ENCODE measurements at places on chromosomes 7 and 10. TPM values are rescaled to one million over a fixed set of nuclear protein-coding genes. Genes with fewer than 3 reads are reported as not detected.

- no peak overlapping the region for H3K27ac ChIP-seq
- no peaks in the 10 kb centered on the region for H3K27me3 ChIP-seq
- peaks cover 26% of the 10 kb centered on the region for H3K36me3 ChIP-seq
- no peak overlapping the region for H3K4me3 ChIP-seq
- H3K4me1 ChIP-seq = no peaks in the 10 kb centered on the region
These were observed 13.7 kb upstream of the ZNF777 start for GRCh38 chr7:149474309-149475120.

VAX1 gene
- not detected for total RNA-seq

GIMAP4 gene
- 57.3 TPM for total RNA-seq

ABCB4 gene
- total RNA-seq = 0.13 TPM

DNA sequence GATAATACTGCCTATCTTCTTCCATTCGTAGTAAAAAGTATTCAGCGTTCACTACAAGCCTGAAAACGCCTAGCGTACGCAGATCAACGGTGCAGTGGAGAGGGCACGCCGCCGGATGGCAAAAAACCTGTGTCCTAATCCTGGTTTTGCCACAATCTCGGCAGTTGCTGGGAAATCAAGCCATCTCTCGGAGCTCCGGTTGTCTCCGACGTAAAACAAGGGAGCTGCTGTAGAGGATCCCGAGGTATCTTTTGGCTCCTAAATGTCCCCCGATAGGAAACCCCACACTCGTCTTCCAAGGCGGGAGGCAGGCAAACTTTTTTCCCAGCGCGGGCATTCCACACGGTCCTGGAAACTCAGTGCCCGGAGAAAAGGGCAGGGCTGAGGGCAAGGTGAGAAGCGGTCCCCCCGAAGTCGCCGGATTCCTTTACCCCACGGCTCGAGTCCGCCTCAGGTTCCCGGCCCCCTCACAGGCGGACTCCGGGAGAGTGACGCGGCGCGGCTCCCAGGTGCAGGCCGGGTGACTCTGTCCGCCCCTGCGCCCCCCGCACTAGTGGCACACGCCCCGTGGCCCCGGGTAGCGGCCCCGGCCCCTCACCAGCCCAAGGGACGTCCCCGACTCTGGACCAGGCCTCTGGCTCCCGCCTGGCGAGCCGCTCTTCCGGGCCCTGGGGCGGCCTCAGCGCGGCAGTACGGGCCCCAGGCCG lies 649 bp downstream of the IDE start:
- peaks cover 9% of the 10 kb centered on the region for H3K4me1 ChIP-seq
- DNase-seq = no peak
- H3K4me3 ChIP-seq = peak overlapping the region; percentile 96
- peaks cover 5% of the 10 kb centered on the region for H3K36me3 ChIP-seq

SLC26A3 gene
- not detected for total RNA-seq

CFAP58 gene
- total RNA-seq = not detected

LRRC61 gene
- 32.0 TPM for total RNA-seq

NPSR1 gene
- total RNA-seq = not detected

GRCh38 chr7:12385364-12385786 lies 18.3 kb downstream of the VWDE start:
- no peaks in the 10 kb centered on the region for H3K27me3 ChIP-seq
- no peaks in the 10 kb centered on the region for H3K36me3 ChIP-seq
- H3K4me3 ChIP-seq = no peak overlapping the region
- DNase-seq = no peak
- H3K27ac ChIP-seq = peak overlapping the region; percentile 51
- no peaks in the 10 kb centered on the region for H3K4me1 ChIP-seq

DNA sequence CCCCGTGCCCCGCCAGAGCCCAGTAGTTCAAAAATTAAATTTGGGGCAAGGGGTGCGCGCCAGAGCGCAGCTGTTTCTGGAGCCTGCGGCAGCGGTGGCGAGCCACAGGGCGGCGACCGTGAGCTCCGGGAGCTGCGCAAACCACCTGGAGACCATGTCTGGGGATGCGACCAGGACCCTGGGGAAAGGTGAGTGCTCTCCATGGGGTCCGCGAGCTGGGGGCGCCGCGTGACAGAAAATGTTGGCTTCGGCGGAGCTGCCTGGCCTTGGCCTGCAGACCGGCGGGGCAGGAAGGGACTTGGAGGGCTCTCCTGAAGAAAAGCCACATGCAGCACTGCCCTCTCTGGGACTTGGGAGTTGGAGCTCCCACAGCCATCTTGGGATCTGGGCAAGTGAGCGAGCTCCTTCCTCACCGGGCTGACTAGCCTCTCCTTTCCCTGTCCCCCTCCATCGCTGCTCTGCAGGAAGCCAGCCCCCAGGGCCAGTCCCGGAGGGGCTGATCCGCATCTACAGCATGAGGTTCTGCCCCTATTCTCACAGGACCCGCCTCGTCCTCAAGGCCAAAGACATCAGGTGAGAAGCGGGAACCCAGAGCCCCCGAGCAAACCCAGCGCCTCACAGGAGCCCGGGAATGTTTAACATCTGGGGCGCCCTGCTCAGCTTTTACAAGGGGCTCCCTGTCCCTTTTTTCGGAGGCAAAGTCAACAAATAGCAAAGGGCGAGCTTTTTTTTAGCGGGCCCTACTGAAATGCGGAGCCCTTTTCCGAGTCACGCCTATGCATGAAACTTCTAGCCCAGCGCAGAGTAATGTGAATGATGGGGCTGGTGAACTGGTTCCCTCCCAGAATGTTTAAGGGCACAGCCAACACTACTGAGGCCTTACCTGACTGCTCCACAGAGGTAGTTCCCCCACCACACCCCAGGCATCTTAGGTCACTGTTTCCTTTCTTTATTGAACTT lies 6.1 kb downstream of the GSTO2 start:
- H3K36me3 ChIP-seq = no peaks in the 10 kb centered on the region
- no peaks in the 10 kb centered on the region for H3K27me3 ChIP-seq
- H3K27ac ChIP-seq = no peak overlapping the region

NXPH1 gene
- not detected for total RNA-seq

- no peak overlapping the region for H3K27ac ChIP-seq
- no peak for DNase-seq
- no peak overlapping the region for H3K4me3 ChIP-seq
- no peaks in the 10 kb centered on the region for H3K36me3 ChIP-seq
- H3K4me1 ChIP-seq = no peaks in the 10 kb centered on the region
These were observed 4.2 kb upstream of the CALCR start for GRCh38 chr7:93578762-93579161.

GRCh38 chr10:122884166-122884565 lies 4.8 kb upstream of the FAM24B start:
- H3K27ac ChIP-seq = no peak overlapping the region
- no peaks in the 10 kb centered on the region for H3K36me3 ChIP-seq
- H3K4me3 ChIP-seq = no peak overlapping the region

KIF11 gene
- 36.2 TPM for total RNA-seq

DNA sequence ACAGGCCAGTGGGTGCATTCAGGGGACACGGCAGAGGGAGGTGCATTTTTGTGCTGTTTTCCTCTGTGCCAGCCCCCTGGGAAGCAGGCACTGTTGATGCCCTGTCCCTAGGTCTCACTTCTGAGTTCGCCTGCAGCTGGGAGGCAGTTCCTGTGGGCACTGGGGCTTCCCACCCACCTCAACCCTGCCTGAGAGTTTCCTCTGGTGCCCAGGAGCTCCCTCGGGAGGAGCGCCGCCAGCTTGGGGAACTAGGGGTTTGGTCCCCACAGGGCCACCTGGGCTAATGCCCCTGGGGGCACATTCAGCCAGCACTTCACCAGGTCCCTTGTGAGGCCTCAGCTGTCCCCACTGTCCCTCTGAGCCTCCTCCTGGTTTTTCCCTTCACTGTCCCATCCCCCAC lies 178.2 kb upstream of the RHEB start:
- H3K27ac ChIP-seq = no peak overlapping the region
- H3K36me3 ChIP-seq = no peaks in the 10 kb centered on the region
- no peak for DNase-seq
- no peaks in the 10 kb centered on the region for H3K4me1 ChIP-seq
- H3K27me3 ChIP-seq = no peaks in the 10 kb centered on the region

GRCh38 chr10:52500476-52500875 lies 186.4 kb downstream of the DKK1 start:
- H3K36me3 ChIP-seq = no peaks in the 10 kb centered on the region
- no peak overlapping the region for H3K4me3 ChIP-seq
- no peaks in the 10 kb centered on the region for H3K4me1 ChIP-seq
- H3K27me3 ChIP-seq = no peaks in the 10 kb centered on the region
- no peak overlapping the region for H3K27ac ChIP-seq

- no peaks in the 10 kb centered on the region for H3K36me3 ChIP-seq
- no peak overlapping the region for H3K27ac ChIP-seq
- H3K4me1 ChIP-seq = no peaks in the 10 kb centered on the region
- DNase-seq = no peak
- no peaks in the 10 kb centered on the region for H3K27me3 ChIP-seq
- H3K4me3 ChIP-seq = no peak overlapping the region
These were observed 266.0 kb downstream of the BBS9 start for GRCh38 chr7:33395340-33395739.

DGKB gene
- not detected for total RNA-seq

FLNC gene
- total RNA-seq = not detected

GRCh38 chr7:22356010-22356691 lies 803 bp downstream of the RAPGEF5 start:
- H3K27ac ChIP-seq = no peak overlapping the region
- no peaks in the 10 kb centered on the region for H3K27me3 ChIP-seq
- no peak for DNase-seq
- H3K4me3 ChIP-seq = no peak overlapping the region
- H3K4me1 ChIP-seq = no peaks in the 10 kb centered on the region

SFRP5 gene
- not detected for total RNA-seq

DNA sequence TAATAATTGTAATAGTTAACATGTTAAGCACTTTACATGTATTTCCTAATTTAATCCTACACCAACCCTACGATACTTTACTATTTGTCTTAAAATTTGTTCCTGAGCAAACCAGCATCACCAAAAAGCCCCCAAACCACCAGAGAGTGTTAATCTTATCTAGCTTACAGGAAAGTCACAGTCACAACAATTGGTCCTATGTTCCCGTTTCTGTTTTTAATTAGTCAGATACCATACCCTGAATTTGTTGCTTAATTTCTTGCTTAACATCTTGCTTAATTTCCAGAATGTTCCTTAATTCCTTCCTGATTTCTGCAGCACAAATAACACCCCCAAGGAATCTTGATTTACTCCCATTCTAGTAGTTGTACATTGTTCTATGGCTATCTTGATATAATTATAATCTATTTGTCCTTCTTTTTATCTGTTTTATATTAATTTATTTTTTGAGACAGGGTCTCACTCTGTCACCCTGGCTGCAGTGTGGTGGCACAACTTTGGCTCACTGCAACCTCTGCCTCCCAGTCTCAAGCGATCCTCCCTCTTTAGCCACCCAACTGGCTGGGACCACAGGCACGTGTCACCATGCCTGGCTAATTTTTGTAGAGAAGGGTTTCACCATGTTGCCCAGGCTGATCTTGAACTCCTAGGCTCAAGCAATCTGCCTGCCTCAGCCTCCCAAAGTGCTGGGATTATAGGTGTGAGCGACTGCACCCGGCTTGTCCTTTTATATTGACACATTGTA lies 6.6 kb upstream of the PDSS1 start:
- no peak for DNase-seq
- H3K36me3 ChIP-seq = no peaks in the 10 kb centered on the region
- H3K27ac ChIP-seq = no peak overlapping the region
- no peaks in the 10 kb centered on the region for H3K4me1 ChIP-seq
- H3K27me3 ChIP-seq = no peaks in the 10 kb centered on the region

DNA sequence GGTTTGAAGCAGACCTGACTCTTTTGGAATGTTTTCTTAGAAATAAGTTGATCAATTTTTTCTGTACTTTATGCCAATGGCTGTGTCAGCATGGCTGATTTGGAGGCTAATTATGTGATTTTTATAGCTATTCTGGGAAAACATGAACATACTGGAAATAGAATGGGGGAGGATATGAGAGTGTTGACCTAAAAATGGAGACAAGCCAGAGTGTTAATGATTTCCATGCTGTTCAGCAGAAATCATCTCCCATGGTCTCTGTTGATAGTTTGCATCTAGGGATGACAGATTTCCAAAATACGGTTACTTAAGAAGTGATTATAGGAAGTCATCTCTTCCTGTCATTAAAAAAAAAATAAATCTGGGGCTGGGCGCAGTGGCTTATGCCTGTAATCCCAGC lies 32.7 kb upstream of the DMTF1 start:
- no peaks in the 10 kb centered on the region for H3K4me1 ChIP-seq
- H3K4me3 ChIP-seq = no peak overlapping the region

DNA sequence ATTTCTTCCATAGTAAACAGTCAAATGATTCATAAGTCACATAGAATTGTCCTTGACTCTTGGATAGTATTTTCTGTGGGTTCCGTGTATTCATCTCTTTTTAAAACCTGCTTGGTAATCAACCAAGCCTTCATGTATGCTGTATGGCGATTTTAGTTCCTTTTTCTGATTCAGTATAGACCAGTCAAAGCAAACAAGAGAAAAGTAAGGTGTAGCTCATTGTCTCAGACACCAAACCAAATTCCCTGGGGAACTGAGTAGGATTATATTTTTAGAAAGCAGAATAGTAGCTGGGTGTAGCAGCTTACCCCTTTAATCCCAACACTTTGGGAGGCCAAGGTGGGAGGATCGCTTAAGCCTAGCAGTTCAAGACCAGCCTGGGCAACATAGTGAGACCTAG lies 240.5 kb downstream of the BBS9 start:
- no peak overlapping the region for H3K27ac ChIP-seq
- H3K4me3 ChIP-seq = no peak overlapping the region
- DNase-seq = no peak
- no peaks in the 10 kb centered on the region for H3K27me3 ChIP-seq
- H3K36me3 ChIP-seq = no peaks in the 10 kb centered on the region

COL1A2 gene
- 0.09 TPM for total RNA-seq

SNX13 gene
- 26.3 TPM for total RNA-seq

DNA sequence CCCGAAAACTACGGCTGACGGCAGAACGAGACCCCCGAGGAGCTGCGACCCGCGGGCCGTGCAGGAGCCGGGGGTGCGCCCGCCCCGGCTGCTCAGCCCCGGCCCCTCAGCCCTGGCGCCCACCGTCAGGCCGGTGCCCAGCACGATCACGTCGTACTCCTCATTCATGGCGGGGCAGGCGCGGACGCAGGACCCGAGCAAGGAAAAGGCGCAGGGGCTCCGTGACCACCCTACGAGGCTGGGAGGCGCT lies 218 bp downstream of the GDI2 start:
- H3K4me1 ChIP-seq = peaks cover 55% of the 10 kb centered on the region
- peak overlapping the region; percentile 90 for H3K4me3 ChIP-seq
- peak overlapping the region; percentile 96 for H3K27ac ChIP-seq
- DNase-seq = no peak

- H3K4me3 ChIP-seq = no peak overlapping the region
- DNase-seq = no peak
- no peaks in the 10 kb centered on the region for H3K27me3 ChIP-seq
- no peaks in the 10 kb centered on the region for H3K4me1 ChIP-seq
These were observed 84.0 kb upstream of the PPP1R17 start for GRCh38 chr7:31603046-31603445.

- peak overlapping the region; percentile 88 for H3K27ac ChIP-seq
- peaks cover 40% of the 10 kb centered on the region for H3K4me1 ChIP-seq
- H3K4me3 ChIP-seq = peak overlapping the region; percentile 58
These were observed 2.2 kb downstream of the MAP3K8 start for GRCh38 chr10:30436191-30436611.

- H3K27ac ChIP-seq = no peak overlapping the region
- H3K4me3 ChIP-seq = no peak overlapping the region
- no peaks in the 10 kb centered on the region for H3K27me3 ChIP-seq
- no peaks in the 10 kb centered on the region for H3K4me1 ChIP-seq
- no peak for DNase-seq
- H3K36me3 ChIP-seq = no peaks in the 10 kb centered on the region
These were observed 19.5 kb downstream of the CPVL start for GRCh38 chr7:29126804-29127203.

CALY gene
- total RNA-seq = 1.3 TPM

Data from CD8-positive, alpha-beta memory T cell (primary cell).